ENCODE measurements at places on chromosomes 11 and 22.
A peak's percentile ranks its signal among the peaks of the same experiment; 100 is the strongest.

DNA sequence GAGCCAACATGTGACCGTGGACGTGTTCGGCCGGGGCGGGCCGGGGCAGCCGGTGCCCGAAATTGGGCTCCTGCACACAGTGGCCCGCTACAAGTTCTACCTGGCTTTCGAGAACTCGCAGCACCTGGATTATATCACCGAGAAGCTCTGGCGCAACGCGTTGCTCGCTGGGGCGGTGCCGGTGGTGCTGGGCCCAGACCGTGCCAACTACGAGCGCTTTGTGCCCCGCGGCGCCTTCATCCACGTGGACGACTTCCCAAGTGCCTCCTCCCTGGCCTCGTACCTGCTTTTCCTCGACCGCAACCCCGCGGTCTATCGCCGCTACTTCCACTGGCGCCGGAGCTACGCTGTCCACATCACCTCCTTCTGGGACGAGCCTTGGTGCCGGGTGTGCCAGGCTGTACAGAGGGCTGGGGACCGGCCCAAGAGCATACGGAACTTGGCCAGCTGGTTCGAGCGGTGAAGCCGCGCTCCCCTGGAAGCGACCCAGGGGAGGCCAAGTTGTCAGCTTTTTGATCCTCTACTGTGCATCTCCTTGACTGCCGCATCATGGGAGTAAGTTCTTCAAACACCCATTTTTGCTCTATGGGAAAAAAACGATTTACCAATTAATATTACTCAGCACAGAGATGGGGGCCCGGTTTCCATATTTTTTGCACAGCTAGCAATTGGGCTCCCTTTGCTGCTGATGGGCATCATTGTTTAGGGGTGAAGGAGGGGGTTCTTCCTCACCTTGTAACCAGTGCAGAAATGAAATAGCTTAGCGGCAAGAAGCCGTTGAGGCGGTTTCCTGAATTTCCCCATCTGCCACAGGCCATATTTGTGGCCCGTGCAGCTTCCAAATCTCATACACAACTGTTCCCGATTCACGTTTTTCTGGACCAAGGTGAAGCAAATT lies 1.8 kb downstream of the FUT4 start:
- DNase-seq: peak; percentile 63

- DNase-seq: no peak
These were observed 23.1 kb downstream of the JRKL start for GRCh38 chr11:96412761-96413381.

DNA sequence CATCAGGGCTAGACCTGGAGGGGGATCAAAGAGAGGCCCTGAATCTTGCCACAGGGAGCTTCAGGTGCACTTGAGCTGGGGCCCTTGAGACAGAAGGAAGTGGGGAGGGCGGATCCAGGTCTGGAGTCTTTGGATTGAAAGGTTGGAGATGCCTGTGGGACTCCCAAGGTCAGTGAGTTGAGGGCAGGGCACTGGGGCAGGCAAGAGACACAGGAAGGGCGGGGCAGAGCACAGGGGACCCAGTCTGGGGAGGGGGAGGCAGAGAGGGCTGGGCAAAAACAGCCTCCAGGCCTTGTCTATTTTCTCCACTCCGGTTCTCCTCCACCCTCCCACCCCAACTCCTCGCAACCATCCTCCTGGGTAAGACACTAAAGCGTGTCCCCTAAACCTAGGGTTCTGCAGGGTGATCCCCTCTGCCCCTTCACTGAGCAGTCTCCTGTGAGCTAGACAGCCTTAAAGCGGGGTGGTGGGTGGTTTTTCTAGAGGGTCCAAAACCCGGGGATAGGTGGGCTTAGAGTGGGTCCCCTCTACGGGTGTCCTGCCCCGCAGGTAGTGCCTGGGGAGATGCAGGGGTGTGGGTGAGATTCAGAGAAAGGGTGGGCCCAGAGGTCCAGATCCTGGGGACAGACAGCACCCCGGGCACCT lies 38.6 kb upstream of the CELSR1 start:
- no peak for DNase-seq

DNA sequence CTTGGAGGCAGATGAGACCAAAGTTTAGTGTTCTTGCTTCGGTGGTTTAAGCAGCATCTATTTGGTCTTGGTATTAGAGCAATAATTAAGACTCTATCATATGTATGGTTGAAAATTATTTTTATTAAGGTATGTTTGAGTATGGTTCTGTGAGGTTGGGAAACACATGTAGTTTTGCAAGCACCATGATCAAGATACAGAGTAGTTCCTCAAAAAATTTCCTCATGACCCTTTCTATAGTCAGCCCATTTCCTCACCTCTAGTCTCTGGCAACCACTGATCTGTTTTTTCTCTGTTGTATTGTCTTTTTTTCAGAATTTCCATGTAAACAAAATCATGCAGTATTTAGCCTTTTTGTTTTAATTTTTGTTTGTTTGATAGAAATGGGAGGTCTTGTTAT lies 18.4 kb downstream of the MTMR3 start:
- DNase-seq: no peak

GRCh38 chr11:76772100-76772782 lies 10.9 kb upstream of the TSKU start:
- no peak for DNase-seq

Data from C1 segment of cervical spinal cord (tissue), 14 donors.